ENCODE measurements at places on chromosomes 6 and 20. TPM values are rescaled to one million over a fixed set of nuclear protein-coding genes. Genes with fewer than 3 reads are reported as not detected.

Gene PSORS1C2
- total RNA-seq, result not detected

Gene SEMG1
- total RNA-seq, result not detected

Gene EPHA7
- total RNA-seq, result not detected

Gene ZNF341
- total RNA-seq, result 4.3 TPM

- no peak for DNase-seq
Measured at GRCh38 chr6:1724124-1724523, 114.4 kb downstream of the FOXC1 start.

- DNase-seq, result no peak
Measured at GRCh38 chr20:7196481-7196880, 429.0 kb downstream of the BMP2 start.

DNA sequence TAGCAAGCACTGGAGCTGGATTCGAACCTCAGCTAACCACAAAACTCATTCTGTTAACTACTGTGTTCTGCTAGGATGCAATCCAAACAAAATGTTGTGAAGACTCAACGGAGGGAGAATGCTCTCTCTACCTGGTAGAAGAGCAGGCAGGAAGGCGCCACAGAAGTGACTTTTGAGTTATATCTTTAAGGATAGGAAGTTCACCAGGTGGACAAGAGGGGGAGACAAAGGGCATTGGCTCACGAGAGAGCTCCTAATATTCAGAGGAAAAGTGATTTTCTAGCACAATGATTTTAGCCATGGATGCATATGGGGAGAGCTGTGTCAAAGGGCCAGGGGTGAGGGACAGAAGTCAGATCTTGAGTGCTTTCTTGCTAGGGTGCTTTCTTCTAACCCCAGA lies 108.4 kb upstream of the MAFB start:
- no peak for DNase-seq
